ENCODE measurements at places on chromosomes 1 and 21. TPM values are rescaled to one million over a fixed set of nuclear protein-coding genes. Genes with fewer than 3 reads are reported as not detected.

Gene F13B
- total RNA-seq: not detected

Gene PEAR1
- 0.35 TPM for total RNA-seq

Gene THBS3
- total RNA-seq: 23.2 TPM

Gene MAPKAPK2
- 41.9 TPM for total RNA-seq

DNA sequence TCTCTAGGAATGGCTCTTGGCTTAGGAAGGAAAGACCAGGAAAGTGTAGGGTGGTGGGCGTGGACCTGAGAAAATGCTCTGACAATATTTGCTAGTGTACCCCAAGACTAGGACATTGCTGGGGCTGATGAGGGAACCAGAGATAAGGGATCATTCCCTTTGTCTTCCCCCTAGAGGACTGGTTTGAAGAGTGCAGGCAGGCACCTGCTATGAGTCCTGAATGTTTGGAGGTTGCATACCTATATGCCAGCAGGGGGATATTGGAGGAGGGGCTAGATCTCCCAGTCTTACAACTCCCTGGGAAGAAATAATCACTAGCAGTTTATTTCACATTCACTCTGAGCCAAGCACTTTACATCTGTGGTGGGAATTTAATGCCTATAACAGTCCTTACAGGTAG lies 6.0 kb upstream of the BCL10 start:
- DNase-seq: no peak

GRCh38 chr1:204079608-204079999 lies 6.7 kb downstream of the SOX13 start:
- no peak for DNase-seq

GRCh38 chr1:228011721-228012311 lies 5.0 kb downstream of the WNT3A start:
- DNase-seq: no peak

DNA sequence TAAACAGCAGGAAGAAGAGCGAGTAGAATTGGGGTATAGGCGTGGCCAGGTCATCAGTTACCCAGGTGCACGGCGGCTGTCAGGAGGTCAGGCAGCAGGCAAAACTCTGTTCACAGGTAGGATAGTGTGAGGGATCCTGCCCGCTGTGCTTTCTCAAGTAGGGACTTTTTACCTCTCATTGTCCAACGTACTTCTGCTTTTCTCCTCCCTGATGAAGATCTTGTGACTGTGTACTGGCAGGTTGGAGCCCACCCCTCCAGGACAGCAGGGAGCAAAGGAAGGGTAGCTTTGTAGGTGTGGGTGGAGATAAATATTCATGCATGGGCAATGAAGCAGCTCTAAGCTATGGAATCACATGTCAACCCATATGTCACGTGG lies 373.5 kb downstream of the KIF26B start:
- DNase-seq: no peak

DNA sequence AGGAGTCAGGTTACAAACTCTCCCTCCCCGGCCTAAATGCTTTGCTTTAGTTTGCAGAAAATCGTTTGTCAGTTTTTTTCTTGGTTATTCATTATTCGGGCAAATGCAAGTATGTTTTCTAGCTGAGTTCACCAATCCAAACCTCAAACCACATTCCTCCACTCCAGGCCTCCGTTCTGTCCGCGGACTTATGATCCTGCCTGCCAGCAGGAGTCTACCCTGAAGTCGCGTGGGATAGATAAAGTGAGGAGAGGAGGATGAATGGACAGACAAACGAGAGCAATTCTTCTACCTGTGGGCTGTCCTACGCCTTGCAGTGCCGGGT lies 1.3 kb downstream of the ADAMTS1 start:
- DNase-seq: peak; percentile 45

Measured in A673 (cell line).